ENCODE measurements at places on chromosomes 4 and X.

DNA sequence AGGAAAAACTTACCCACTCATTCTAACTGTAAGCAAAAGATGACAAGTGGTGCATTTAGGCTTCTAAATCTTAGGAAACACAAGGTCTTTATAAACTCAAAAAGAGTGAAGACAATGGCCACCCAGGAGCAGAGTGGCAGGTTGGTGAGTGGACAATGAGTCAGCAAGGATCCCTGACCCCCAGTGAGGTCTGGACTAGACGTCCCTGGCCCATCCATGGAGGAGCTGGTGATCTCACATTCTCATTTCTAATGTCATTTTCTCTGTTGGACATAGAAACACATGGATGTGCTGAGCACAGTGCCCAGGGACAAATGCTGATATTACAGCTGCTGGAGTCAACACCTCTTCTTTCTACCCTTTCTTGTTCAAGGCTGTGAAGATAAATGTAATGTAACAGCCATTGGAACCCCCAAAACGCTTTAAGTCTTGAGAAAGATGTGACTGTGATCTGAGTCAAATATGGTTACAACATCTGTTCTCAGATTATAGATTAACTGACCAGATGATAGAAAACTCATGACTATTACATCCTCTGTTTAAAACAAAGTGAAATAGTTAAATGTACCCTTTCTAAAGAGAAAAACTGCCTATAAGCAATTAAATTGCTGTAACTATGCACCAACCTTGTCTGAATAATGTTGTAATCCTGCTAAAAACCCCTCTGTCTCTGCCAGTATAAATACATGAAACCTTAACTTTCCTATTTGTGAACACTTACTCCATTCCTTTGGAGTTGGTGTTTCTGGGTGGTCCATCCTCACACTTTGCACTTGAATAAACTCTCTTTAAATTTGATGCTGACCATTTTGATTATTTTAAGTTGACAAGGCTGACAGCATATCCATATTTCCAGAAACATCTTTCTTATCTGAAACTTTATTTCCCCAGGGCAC, 92.7 kb downstream of the USP46 start:
- DNase-seq = no peak

DNA sequence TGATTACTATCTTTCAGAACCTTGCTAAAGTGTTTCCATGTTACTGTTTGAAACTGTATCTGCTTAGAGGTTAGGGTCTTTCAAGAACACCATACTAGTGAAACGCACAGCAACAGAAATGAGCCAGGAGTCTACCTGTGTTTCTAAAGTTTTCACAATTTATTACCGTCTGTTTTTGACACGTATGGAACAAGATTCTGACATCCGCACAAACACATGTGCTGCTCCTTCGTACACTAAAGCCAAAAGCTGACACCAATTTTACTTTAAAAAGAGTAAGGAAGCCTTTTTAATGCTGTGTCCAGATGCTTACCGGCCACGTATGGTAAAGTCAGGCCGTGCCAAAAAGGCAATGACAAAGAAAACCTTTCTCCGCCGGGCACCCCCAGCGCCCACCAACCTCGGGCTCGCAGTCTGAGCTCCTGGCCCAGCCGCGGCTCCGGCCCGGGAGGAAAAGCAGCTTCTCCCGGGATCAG, 532 bp downstream of the RPS4X start:
- peak; percentile 4 for DNase-seq

DNA sequence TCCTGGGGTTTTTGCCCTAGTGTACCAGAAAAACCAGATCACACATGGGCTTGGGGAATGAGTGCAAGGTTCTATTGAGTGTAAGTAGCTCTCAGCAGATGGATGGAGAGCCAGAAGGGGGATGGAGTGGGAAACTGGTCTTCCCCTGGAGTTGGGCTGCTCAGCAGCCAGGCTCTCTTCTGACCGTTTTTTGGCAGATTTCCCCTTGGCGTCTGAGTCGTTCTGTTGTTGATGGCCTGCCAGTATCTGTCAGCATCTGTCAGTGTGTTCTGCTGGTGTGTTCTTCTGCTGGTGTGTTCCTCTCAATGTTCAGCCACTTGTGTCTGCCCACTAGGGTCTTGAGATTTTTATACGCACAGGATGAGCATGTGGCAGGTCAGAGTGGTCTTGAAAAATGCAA, 633.9 kb upstream of the CPEB2 start:
- no peak for DNase-seq

DNA sequence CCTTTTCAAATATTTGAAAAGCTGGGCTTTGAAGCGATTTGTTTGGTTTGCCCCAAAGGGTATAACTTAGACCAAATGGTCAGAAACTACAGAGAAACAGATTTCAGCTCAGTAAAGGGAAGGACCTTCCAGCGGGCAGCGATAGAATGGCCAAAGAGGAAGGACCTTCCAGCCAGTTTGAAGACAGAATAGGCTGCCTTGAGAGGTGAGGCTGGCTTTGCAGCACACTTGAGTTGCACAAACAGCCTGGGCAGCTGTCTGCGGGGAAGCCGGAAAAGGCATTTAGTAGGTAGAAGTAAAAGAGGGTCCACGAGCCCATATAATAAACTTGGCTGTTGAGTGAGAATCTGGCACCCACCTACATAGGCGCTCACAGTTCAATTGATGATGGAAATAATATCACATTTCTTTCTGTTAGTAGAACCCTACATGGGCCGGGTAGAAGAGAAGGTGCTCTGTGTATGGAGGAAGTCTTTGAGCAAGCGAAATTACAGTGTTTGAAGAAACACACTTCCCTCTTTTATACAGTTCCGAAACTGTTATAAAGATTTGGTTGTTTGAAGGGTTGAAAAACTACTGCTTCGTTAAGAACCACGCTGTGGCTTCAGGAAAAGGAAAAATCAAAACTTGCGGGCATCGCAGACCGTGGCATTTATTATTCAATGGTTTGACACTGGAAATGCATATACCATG, 75.0 kb upstream of the SORBS2 start:
- DNase-seq = no peak

DNA sequence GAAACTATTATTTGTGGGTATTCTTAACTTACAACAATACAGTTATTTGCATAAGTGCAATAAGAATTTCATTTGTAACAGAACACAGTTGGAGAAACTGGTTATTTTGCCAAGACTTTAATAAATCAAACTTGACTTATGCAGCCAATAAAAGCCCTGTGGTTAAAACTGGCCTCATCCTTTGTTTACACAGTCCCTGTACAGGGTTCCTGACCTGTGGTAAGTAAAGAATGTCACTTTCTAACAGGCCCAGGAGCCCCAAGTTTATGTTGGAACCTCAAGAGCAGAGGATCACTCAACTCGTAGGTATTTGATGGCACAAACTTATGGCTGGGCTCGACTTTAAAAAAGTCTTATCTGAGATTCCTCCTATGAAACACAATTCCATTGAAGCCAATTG, 88.6 kb upstream of the PTCHD1 start:
- DNase-seq = no peak

GRCh38 chr4:8666581-8666980, 74.0 kb downstream of the CPZ start:
- no peak for DNase-seq

- no peak for DNase-seq
Measured at GRCh38 chr4:52005604-52006273, 14.4 kb downstream of the LRRC66 start.

DNA sequence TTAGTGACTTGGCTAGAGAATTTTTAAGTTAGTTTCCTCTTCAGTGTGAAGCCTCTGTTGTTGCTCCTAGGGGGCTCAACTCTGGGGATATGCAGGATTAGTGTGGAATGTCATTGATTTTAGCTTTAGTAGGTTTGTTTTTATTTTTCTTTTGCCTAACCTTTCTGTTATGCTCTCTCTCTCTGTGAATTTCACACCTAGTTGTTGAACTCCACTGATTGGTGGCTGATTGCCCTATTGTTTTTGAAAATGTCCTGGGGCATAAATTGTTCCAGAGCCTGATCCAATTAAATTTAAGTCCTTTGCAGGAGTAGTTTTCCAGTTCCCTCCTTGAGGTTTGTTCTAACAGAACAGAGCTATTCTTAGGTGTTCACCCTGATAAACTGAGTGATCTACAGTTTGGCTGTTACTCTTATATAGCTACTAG, 393.3 kb upstream of the CTSO start:
- no peak for DNase-seq

DNA sequence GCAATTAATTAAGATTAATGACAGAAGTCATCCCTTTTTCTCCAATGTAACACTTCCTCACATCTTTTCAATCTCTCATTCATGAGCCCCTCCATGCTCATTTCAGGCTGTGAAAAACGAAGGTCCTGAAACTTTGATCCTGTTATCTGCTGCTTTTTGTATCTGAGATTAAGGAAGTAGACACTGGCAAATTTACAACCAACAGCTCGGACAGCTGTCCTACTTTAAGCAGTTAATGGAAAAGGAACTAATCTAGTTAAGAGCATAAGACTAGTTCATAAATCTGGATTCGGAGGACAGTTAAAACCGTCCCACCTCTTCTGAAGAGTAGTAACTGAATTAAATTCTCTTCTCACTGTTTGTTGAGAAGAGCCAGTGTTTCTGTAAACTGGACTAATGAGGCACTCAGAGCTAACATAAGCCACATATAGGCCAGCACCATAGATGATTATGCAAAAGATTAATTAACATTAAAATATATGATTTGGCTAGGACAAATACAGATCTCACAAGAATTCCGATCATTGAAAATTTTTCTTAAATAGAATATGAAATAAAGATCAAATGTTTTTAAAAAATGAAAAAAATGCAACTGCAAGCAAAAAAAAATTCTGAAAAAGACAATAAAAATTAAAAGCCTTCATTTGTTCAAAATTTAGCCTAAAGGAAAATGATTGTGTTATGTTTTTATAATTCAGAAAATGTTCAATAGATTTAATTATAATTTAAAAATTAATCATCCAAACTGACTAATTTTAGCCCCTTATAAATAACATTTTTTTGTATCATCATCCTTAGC, 114.4 kb downstream of the ANTXR2 start:
- no peak for DNase-seq

Measured in hematopoietic multipotent progenitor cell treated with erythropoietin and hydrocortisone succinate and interleukin-3 and kit ligand, for 15 days (in vitro differentiated cells).